ENCODE measurements at places on chromosomes 13 and 19.

GRCh38 chr13:99354371-99354951 is 47.3 kb upstream of the GPR183 start:
- DNase-seq = no peak

DNA sequence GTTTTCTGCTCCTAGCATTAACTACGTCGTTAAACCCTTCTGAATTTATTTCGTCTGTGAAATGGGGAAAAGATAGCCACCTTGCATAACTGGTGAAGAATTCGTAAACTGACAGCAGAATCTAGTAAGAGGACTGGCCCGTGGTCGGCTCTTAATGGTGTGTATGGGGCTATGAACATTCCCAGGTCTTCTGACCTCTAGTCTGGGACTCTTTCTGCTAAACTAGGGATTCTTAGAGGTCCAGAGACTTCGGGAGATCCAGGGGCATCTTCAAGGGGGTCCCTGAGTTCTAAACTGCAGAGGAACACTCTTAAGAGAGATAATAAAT is 231.1 kb upstream of the SERP2 start:
- DNase-seq = no peak

- DNase-seq = no peak
Observed at GRCh38 chr13:27663947-27664346, 42.3 kb downstream of the POLR1D start.

GRCh38 chr13:110829486-110829885 is 85.4 kb downstream of the ANKRD10 start:
- DNase-seq = no peak

DNA sequence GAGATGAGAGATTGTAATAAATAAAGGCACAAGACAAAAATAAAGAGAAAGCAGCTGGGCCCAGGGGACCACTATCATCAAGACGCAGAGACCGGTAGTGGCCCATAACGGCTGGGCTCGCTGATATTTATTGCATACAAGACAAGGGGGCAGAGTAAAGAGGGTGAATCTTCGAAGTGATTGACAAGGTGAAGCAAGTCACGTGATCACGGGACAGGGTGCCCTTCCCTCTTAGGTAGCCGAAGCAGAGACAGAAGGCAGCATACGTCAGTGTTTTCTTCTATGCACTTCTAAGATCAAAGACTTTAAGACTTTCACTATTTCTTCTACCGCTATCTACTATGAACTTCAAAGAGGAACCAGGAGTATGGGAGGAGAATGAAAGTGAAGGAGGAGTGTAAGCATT is 4.6 kb upstream of the PRKCG start:
- no peak for DNase-seq

- peak; percentile 43 for DNase-seq
Observed at GRCh38 chr19:43651758-43652545, 12.3 kb upstream of the CADM4 start.

- DNase-seq = no peak
Observed at GRCh38 chr13:47646298-47646697, 354.8 kb downstream of the SUCLA2 start.

GRCh38 chr19:1315470-1316166 is 29.9 kb downstream of the EFNA2 start:
- no peak for DNase-seq

DNA sequence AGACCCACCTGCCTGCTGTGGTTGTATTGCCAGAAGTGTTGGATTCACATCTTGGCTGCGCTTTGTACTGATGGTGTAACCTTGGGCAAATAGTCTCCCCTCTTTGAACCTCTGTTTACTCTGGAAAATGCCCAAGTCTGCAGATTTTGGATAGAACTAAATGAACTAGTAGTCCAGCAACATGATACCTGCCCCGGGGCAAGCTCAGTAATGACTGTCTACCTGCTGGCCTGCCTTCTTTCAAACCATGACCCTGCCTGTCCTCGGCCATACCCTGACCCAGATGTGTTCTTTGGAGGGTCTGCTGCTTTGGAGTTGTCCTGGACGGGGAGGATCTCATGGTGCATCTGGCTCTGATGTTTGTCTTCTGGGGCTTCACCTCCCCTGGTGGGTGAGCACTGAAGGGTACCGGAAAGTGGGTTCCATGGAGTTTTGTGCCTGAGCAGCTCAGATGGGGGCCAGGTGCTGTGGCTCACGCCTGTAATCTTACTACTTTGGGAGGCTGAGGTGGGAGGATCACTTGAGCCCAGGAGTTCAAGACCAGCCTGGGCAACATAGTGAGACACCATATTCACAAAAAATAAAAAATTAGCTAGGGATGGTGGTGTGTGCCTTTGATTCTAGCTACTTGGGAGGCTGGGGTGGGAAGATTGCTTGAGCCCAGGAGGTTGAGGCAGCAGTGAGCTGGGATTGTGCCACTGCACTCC is 59.5 kb downstream of the TNFRSF19 start:
- no peak for DNase-seq

GRCh38 chr13:32262165-32262564 is 53.0 kb downstream of the ZAR1L start:
- no peak for DNase-seq

- no peak for DNase-seq
Observed at GRCh38 chr19:37961198-37961597, 54.2 kb downstream of the SIPA1L3 start.

GRCh38 chr19:51194527-51195315 is 30.2 kb upstream of the CD33 start:
- no peak for DNase-seq

- DNase-seq = no peak
Observed at GRCh38 chr13:113770441-113770840, 11.4 kb downstream of the TMEM255B start.
